ENCODE measurements at places on chromosomes 4 and X.

GRCh38 chr4:1981251-1982058, 27.3 kb downstream of the NELFA start:
- no peak for DNase-seq

GRCh38 chr4:79178760-79179159, 147.1 kb downstream of the NAA11 start:
- no peak for DNase-seq

DNA sequence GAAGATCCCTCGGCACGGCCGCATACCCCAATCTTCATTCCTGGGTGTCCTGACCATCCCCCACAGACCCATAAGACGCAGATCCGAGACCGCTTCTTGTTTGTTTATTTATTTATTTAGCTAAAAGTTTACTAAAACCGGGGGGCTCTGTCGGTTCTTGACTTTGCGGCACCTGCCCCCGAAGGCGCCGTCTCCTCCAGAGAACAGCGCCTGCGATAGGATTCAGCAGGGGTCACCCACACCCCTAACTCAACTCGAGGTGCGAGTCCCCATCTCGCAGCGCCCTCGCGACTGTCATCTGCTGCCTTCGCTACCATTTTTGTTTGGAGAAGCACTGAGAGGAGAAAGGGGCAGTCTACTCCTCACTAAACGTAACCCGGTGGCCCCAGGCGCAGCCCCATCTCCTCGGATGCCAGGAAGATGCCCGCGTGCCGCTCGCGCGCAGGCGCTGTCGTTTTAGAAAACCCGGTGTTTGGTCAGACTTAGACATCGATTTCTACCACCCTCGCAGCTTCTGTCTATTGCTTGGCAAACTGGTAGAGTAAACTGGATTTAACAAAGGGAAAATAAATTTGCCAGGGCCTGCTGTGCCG, 18.9 kb upstream of the GPR101 start:
- no peak for DNase-seq

- DNase-seq: peak; percentile 4
Measured at GRCh38 chr4:19711871-19712270, 539.8 kb upstream of the SLIT2 start.

- no peak for DNase-seq
Measured at GRCh38 chrX:48683411-48683982, at the start of gene WAS. Gene WAS (plus strand): TSS chrX:48683799. CDS start chrX:48683854, 55 bp downstream.

GRCh38 chr4:1026115-1026514, 14.7 kb downstream of the FGFRL1 start:
- no peak for DNase-seq

DNA sequence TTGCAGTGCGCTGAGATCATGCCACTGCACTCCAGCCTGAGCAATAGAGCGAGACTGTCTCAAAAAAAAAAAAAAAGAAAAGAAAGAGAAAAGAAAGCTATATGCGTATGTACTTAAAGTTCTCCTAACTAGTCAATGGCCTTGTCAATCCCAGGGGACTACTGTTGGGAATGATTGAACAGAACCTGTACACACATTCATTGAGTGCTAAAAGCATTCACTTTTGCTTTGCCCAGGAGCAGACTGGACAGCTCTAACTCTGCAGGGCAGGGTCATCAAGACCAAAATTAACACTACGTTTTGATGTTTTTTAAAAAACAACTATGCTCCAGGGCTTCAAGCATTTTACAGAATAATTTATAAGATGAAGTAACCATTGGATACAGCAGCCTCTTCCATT, 106.2 kb downstream of the FNIP2 start:
- no peak for DNase-seq

Data from SW 1271 (cell line).